ENCODE measurements at places on chromosomes 12 and 14.

DNA sequence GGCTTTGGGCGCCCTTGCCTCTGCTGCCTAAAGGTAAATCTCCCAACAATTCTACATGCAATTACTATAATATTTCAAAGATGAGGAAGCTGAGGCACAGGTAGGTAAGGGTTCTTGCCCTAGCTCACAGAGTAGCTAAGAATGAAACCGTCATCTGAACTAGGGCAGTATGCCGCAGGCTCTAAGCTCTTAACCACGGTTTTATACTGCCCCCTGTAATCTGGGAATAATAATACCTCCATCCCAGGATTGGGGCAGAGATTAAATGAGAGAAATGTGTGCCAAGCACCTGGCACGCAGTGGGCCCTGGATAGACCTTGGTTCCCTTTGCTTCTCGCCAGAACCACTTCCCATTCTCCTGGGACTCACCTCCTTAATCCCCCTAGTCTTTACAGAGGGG, 1.5 kb upstream of the HRK start:
- DNase-seq, result no peak

- DNase-seq, result no peak
Observed at GRCh38 chr12:41365653-41366171, 177.6 kb downstream of the PDZRN4 start.

- DNase-seq, result no peak
Observed at GRCh38 chr12:11681207-11681606, 31.7 kb downstream of the ETV6 start.

- DNase-seq, result no peak
Observed at GRCh38 chr12:111519083-111519482, 80.0 kb downstream of the ATXN2 start.

DNA sequence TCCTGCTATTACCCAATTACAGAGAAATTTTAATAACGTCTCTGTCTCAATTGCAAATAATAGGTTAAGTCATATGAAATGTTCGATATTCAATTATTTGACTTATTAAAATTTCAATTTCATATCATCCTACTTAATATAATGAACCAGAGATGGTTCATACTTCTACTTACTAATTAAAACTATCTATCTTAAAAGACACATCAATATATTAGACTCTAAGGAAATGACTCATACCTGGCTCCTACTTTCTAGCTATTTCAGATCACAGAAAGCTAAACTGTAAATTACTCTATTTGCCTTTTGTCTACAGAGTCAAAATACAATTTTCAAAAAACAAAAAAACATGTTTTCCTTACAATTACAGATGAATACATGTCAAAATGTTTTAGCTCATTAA, 99.6 kb downstream of the CAPZA3 start:
- DNase-seq, result no peak

GRCh38 chr12:42450248-42450647, 124.3 kb downstream of the PPHLN1 start:
- no peak for DNase-seq

GRCh38 chr12:110845339-110845682, 1.5 kb upstream of the CCDC63 start:
- DNase-seq, result no peak

Data from activated T-helper 1 cell treated with anti-CD3 and anti-CD28 coated beads, Interleukin-2, amount 50 U/mL, for 16 hours (primary cell).